ENCODE measurements at places on chromosomes 5 and 9. TPM values are rescaled to one million over a fixed set of nuclear protein-coding genes. Genes with fewer than 3 reads are reported as not detected.

GRCh38 chr5:176816791-176817347 lies 6.5 kb downstream of the UNC5A start:
- DNase-seq: no peak

DNA sequence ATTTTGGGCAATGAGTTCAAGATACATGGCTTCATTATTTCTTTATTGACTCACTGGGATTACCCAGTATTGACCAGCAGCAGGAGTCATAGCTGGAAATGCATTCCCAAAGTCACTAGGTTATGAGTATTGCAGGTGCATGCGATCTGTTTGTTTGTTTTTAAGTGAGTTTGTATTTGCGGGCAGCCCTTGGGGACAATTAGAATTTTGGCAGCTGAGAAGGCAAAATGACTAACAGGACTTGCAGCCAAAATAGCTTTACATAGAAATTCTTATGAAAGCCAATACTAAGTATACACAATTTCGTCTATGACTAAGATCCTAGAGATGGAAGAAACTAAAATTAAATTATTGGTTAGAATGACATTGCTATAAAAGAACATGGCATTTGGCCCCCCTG lies 18.1 kb upstream of the RGMB start:
- no peak for DNase-seq

GRCh38 chr5:95928724-95929253 lies 32.9 kb downstream of the ELL2 start:
- DNase-seq: no peak

- DNase-seq: no peak
Observed at GRCh38 chr9:78989031-78989658, 582.6 kb upstream of the TLE4 start.

GRCh38 chr5:125461641-125462072 lies 715.2 kb upstream of the ZNF608 start:
- no peak for DNase-seq

SH3TC2 gene
- not detected for total RNA-seq

- DNase-seq: no peak
Observed at GRCh38 chr9:99999797-100000196, 93.3 kb downstream of the STX17 start.

CFAP157 gene
- total RNA-seq: not detected

GRCh38 chr9:109317311-109317978 lies 3.4 kb downstream of the EPB41L4B start:
- no peak for DNase-seq

DNA sequence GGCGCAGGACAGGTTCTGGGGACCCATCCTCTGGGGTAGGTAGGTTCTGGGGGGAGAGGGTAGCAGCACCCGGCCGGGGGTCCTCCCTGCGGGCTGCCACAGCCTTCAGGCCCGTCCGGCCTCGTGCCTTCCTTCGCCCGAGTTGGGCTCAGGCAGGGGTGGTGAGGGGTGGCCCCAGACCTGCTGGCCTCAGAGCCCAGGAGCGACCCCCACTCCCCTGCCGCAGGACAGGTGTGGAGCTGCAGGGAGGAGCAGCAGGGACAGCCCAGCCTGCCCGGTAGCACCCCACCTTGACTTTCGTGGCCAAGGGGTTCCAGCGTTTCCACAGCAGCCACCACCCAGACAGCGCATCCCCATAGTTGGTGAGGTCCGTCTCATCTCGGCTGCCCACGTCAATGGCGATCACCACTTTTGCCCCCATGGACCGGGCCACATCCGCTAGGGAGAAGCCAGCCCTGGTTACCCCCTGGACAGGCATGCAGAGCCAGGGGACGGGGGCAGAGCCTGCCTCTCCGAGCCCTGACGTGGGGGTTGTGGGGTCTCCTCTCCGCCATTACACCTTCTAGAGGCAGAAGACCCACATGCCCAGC lies 3.4 kb upstream of the NSMF start:
- DNase-seq: no peak

HTR1A gene
- not detected for total RNA-seq
